ENCODE measurements at places on chromosomes 6 and 20. TPM values are rescaled to one million over a fixed set of nuclear protein-coding genes. Genes with fewer than 3 reads are reported as not detected.

DNA sequence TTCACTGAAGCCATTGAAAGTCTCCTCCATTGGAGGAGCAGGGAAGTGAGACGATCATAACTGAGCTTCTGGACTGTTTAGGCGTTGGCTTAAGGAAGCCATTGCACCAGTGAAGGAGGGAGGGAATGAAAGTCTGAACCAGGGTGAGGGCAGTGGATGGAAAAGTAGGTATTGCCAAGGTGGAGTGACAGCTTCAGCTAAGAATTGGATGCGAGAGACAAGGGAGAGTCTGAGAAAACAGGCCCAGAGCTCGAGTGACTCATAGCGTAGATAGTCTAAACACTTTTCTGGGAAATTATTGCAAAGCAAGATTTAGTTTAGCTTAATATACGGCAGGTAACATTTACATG is 4.5 kb downstream of the DSP start:
- no peak for DNase-seq

MLIP gene
- polyA plus RNA-seq, result 80.6 TPM

GRCh38 chr6:29524444-29525310 is 34.9 kb downstream of the UBD start:
- DNase-seq, result no peak

GRCh38 chr6:35894776-35895175 is 26.1 kb downstream of the SRPK1 start:
- peak; percentile 11 for DNase-seq

BCAS1 gene
- 8.2 TPM for polyA plus RNA-seq

GRCh38 chr6:11900662-11901598 is 111.2 kb upstream of the HIVEP1 start:
- no peak for DNase-seq

DNA sequence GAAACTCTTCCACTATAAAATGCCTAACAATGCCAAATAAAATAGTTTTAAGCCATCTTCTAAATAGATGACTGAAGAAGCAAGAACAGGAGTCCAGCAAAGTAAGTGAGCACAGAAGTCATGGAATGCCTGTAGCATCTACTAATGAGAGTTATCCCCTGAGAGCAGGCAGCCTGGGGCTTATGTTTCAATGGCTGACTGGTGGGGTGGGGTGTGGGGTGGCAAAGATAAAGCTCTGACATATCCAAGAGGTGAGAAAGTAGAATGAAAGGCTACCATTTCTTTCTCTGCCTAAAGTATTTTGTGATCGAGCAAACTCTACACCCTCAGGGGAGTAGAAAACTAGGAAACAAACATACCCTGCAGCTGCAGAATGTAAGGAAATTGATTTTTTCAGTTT is 348.8 kb downstream of the TFAP2B start:
- no peak for DNase-seq

- no peak for DNase-seq
Observed at GRCh38 chr20:10501402-10501801, 66.3 kb downstream of the SLX4IP start.

DNA sequence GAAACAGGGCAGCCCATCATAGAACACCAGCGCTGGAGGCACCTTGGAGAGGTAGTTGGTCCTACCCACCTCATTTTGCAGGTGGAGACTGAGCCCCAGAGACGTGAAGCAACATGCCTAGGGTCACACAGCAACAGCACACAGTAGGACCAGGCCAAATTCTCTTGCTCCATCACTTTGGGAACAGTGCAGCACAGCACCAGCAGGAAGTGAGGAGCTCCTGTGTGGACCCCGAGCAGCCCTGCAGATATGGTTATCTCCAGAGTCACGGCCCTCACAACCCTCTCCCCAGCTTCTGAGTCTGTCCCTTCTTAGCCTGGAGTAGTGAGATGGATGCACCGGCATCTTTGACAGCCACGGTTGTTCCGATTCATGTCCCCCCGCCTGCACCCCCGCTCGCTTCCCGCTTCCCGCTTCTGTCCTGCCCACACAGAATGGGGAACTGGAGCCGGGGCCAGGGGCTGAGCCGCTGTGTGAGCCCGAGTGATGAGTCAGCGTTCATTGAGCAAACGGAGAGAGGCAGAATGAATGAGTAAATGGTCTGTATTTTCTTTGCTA is 72.6 kb upstream of the DUSP22 start:
- DNase-seq, result peak; percentile 34

DNA sequence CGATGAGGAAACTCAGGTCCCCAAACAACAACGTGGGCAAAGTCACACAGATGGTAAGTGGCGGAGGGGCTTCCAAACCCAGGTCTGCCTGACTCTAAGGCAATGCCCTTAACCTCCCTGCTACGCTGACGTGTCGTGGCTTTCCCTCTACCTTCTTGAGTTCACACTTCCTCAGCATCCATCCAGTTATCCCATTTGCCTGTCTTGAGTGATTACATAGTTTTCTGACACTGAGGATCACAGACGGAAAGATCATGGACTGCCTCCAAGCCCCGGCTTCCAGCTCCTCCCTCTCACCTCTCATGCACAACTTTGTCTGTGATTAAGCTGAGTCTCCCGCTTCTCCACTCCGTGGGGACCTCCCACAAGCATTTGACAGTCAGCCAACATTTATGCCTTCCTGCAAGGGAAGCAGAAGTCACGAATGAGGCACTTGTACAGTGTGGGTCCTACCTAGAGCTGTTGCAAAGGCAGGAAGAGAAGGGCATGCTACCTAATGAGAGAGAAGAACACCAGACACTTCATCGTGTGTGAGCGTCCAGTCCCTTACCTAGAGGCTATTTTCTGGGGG is 33.8 kb downstream of the TBC1D7 start:
- DNase-seq, result no peak

- peak; percentile 70 for DNase-seq
Observed at GRCh38 chr6:155493694-155494143, 38.1 kb upstream of the NOX3 start.

- DNase-seq, result no peak
Observed at GRCh38 chr20:40931410-40932044, 97.1 kb upstream of the TOP1 start.

GRCh38 chr6:81894788-81895271 is 142.3 kb upstream of the TENT5A start:
- no peak for DNase-seq

- no peak for DNase-seq
Observed at GRCh38 chr6:134599079-134599478, 281.2 kb upstream of the SGK1 start.

DNA sequence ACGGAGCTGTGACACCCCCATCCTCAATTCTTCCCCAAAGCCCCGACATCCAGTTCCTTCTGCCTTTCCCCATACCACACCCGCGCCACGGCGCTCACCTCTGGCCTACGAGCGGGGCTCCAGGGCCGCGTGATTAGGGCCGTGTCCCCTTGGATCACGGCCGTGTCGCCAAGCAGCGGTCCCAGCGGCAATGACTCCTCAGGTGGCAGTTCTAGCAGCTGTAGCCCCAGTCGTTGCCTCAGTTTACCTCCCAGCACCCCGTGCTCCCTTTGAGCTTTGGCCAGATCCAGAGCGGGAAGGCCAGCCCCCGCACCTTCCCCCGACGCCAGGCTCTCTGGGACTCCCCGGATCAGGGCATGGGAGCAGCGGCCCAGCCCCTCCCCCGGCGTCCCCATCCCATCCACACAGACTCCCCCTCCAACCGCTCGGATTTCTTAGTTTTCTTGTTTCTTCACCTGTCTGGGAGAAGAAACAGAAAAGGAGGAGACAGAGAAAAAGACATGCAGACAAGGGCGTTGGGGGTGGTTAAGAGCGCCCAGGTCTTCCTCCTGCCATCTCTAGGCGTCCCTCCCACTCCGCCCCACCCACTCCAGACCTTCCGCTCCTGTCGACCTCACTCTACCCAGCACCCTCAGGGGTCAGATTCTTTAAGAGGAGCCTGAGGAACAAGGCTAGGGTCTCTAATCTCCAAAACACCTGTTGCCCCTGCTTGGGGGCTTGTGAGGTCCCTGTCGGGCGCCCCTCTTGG is at the start of gene DDAH2:
TSS of gene DDAH2 (minus strand) at position 533 of the 748 bp plus-strand sequence. CDS start at position 395, 138 bp downstream.
- DNase-seq, result no peak

- no peak for DNase-seq
Observed at GRCh38 chr6:146814148-146814750, 215.5 kb downstream of the ADGB start.

SLC22A23 gene
- polyA plus RNA-seq, result 3.5 TPM

GRCh38 chr6:11428895-11429294 is 108.7 kb upstream of the TMEM170B start:
- no peak for DNase-seq

DNA sequence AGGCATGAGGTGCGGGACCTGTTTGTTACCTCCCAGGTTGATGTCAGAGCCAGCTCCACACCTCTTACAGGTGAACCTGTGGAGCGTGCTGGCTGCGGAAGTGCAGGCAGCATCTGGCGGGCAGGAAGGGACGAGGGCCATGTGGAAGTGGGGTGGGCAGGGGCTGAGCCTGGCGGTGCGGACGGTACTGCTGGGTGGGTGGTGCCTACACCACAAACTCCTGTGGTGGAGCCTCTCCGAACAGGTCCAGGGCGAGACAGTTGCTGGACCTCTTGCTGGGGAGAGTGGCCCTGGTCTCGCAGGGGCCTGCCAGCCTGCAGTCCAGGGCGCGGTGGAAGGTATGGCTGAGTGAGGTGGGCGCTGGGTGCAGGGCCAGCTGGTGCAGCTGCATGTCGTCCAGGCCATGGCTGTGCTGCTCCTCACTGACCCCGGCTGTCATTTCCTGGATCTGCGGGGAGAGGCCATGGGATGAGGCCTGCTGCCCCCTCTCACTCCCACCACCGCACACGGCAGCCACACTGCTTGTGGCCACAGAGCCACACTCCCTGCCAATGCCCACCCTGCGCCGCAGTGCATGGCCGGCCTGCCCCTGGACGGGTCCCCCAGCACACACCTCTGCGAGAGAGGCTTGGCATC is 22.0 kb downstream of the FRMD1 start:
- DNase-seq, result no peak

PBOV1 gene
- polyA plus RNA-seq, result not detected

GRCh38 chr6:89840538-89840937 is 10.9 kb downstream of the CASP8AP2 start:
- no peak for DNase-seq

DNA sequence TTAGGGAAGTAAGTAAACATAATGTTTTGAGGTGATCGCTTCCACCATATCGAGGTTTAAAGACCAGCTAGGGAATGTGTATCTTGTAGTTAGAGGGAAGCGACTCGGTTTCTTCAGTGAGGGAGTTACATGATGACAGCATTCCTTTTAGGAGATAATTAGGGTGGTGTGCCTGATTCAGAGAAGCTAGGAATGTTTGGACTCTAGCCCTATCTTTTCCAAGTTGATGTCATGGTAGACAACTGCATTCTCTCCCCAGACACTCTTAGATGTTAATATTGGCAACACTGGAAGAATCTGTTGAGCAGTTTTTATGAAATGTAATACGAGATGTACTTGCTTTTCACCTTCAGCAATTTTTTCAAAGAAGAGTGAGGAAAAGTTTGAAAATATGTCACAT is 12.9 kb upstream of the HIVEP1 start:
- no peak for DNase-seq

B3GALT4 gene
- polyA plus RNA-seq, result 2.2 TPM

DNA sequence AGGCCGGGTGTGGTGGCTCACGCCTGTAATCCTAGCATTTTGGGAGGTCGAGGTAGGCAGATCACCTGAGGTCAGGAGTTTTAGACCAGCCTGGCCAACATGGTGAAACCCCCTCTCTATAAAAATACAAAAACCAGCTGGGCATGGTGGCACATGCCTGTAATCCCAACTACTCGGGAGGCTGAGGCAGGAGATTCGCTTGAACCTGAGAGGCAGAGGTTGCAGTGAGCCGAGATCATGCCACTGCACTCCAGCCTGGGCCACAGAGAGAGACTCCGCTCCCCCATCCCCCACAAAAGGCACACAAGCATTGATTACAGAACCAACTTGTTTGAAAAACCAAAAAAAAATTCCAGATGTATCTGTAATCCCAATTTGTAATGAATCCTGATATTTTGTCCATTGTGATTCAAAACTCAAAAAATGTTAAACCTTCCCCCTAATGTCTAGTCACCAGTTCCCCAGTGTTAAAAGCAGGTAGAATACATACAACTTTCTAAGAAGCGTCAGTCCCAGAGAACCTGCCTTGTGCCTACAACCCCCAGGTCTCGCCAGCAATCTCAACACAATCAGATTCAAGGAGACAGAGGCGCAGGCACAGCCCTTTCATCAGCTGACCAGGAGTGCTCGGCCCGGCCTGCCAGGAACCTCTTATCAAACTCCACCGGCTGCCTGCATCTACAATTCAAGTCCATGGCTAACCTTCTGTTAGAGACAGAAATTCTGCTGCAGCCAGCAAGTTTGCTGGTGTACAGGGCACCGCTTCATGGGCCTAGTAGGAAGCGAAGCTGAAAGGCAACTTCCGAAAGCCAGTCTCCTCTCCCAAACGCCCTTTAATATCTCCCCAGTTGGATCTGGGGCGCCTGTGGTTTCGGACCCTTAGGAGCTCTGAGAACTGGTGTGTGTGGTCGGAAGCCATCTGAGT is 2.1 kb downstream of the EZR start:
- DNase-seq, result no peak

GRCh38 chr6:167027308-167027707 is 28.1 kb downstream of the CEP43 start:
- DNase-seq, result no peak

- no peak for DNase-seq
Observed at GRCh38 chr6:139446138-139446715, 71.8 kb upstream of the CITED2 start.

GRCh38 chr6:42696526-42697267 is 25.7 kb downstream of the PRPH2 start:
- no peak for DNase-seq

SLC2A10 gene
- polyA plus RNA-seq, result 16.6 TPM

PPARD gene
- polyA plus RNA-seq, result 26.7 TPM

- no peak for DNase-seq
Observed at GRCh38 chr6:130836055-130836640, 8.9 kb downstream of the SMLR1 start.

DNA sequence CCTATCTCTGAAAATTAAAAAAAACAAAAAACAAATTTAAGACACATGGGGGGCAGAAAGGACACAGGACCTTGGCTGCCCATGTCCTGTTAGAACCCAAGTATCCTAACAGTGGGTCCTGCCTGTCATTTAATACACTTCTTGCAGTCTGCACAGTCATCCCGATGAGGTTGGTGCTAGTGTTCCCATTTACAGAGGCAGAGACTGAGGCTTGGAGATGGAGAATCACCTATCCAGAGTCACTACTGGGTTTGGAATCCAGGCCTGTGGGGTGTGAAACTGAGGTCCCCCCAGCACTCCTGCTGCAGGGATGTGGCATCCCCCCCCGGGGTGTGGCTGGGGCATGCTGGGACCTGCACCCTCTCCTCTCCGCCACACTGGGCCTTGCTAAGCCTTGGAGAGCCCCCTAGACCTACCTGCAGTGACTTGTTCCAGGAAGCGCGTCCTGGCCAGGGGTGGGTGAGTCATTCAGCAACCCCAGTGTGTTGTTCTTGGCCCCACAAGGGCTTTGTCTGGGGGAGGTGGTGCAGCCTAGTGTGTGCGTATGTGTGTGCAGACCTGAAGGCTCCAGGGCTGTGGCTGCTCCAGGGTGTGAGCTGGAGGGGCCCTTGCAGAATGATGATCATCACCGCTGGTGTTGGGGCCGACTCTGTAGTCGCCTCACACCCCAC is 49.7 kb downstream of the BCAS4 start:
- no peak for DNase-seq

- no peak for DNase-seq
Observed at GRCh38 chr6:72382602-72383529, 239.0 kb upstream of the KCNQ5 start.

GRCh38 chr20:8131598-8132483 is at the start of gene PLCB1:
TSS of gene PLCB1 (plus strand) at chr20:8132266. CDS start at chr20:8132652, 386 bp downstream.
- peak; percentile 90 for DNase-seq
